HT-29 (cell line): ENCODE measurements at places on chromosomes 2 and 18.

- no peak for DNase-seq
Observed at GRCh38 chr2:23772684-23773083, 154.2 kb downstream of the ATAD2B start.

DNA sequence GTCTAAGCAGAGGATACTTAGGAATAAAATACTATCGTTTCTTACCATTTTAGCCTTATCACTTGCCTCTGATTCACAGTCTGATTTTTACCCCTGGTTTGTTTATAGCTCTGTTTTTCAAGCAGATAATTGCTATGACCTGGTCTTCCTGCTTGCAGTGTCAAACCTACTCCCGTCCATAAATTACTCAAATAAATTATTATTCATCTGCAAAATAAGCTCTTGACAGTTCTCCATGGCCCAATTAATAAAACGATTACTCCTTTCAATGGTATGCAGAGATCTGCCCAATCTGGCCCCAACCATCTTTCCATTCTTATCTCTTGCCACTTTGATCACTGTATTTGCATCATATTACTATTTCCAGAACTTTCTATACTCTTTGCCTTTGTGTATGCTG, 354.0 kb downstream of the CCDC85A start:
- no peak for DNase-seq

- DNase-seq: no peak
Observed at GRCh38 chr18:64332835-64333234, 183.9 kb upstream of the LINC00305 start.

DNA sequence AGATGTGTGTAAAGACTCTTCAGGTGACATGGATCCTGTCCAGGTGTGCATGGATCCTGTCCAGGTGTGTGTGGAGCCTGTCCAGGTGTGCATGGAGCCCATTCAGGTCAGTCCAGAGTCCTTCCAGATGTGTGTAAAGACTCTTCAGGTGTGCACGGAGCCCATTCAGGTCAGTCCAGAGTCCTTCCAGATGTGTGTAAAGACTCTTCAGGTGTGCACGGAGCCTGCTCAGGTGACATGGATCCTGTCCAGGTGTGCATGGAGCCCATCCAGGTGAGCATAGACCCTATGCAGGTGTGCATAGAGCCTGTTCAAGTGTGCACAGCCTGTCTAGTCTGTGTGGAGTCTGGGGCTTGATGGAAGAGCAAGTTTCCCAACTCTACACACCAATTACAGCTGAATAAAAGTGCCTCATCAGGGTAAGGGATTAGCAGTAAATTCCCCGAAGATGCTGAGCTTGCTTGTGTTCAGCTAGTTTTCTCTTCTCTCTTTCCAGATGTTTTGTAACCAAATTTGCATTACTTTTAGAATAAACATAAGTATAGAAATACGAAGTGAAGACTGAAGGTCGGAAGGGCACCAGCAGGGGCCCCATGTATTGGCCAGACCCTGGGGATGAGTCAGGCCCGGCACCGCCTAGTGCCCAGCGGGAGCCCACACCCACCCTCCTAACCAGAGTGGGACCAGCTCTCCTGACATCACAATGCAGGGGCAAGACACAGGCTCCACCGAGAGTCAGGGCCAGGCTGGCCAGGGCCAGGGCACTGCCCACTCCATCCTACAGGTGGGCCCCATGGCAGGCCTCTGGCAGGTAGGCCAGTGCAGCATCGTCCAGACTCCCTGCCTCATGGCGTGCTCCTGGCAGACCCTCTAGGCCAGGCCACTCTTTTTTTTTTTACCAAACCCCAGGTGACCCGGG, 38.6 kb upstream of the GPC1 start:
- no peak for DNase-seq

- no peak for DNase-seq
Observed at GRCh38 chr2:180596453-180596852, 384.0 kb upstream of the UBE2E3 start.

DNA sequence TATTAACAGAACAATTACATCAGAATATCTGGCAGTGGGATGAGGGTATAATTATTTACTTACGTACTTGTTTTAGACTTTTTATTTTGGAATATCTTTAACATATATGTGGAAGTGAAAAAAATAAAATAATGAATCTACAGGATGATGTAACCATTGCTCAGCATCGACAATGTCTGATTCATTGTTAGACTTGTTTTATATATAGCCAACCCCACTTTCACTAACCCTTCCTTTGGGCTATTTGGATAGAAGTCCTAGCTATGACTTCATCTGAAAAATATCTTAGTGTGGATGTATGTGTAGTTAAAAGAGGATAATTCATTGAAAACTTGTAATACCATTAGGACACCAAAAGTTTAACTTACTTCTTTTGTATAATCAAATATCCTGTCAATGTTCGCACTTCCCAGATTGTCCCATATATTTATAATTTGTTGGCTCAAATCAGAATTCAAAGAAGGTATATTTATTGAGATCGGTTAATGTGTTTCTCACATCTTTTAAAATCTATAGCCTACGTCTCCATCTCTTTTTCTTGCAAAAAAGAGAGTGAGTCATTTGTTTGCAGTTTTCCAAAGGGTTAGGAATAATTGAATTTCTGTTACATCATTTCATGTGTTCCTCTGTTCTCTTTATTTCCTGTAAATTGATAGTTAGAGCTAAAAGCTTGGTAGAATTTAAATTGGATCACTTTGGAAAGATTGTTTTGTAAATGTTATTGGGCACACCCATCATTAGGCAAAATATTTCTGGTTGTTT, 506.1 kb upstream of the FAM98A start:
- no peak for DNase-seq

- no peak for DNase-seq
Observed at GRCh38 chr2:238887616-238888015, 39.7 kb downstream of the TWIST2 start.

DNA sequence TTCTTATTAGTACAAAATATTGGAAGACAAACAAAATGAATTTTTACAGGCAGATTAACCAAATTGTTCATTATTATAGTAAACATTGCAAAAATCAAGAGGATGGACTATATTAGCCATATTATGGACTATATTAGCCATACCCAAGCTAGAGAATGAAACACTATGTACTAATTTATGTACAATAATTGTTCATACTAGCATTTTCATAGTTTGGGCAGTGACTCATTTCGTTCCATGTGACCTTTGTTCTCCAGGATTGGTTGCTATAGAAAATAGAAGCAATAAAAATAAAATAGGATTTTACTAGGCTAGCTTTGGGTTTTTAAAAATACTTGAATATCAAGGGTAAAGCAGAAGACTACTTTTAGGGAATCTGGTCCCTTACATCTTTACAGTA, 176.8 kb downstream of the ZEB2 start:
- peak; percentile 58 for DNase-seq

DNA sequence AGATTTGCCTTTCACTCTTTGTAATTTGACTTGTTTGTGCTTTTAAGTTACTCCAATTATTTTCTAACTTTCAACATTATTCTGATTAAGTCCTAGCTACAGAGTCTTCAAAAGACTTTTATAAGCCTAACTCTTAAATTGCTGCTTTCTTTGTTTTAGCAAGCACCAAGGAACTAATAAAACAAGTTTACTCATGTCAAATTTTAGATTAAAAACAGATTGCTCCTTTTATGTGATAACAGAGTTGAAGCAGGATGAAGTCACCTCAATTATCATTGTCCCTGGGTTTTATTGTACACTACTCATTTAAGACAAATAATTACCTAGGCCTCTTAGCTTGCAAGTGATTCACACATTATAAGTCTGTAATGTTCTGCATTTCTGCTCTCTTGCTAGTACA, 678.4 kb downstream of the ERBB4 start:
- no peak for DNase-seq

- DNase-seq: peak; percentile 59
Observed at GRCh38 chr2:149661844-149662243, 74.3 kb upstream of the MMADHC start.

DNA sequence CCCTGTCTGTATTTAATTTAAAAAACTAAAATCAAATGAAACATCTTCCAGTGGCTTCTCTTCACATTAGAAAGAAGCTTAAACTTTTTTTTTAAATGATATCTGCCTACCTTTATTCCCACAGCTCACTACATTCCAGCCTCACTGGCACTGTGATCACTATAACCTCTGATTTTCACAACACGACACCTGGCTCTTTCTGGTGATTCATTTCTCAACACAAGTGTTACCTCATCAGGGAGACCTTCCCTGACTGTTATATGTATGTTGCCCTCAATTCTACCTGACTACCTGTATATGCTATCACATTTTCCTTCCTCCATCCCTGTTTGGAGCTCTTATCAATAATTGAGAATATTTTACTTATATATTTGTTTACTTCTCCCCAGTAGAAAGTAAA, 76.6 kb downstream of the BAZ2B start:
- no peak for DNase-seq
